Epithelial cell of prostate (primary cell): ENCODE measurements at places on chromosomes 11 and 22.

DNA sequence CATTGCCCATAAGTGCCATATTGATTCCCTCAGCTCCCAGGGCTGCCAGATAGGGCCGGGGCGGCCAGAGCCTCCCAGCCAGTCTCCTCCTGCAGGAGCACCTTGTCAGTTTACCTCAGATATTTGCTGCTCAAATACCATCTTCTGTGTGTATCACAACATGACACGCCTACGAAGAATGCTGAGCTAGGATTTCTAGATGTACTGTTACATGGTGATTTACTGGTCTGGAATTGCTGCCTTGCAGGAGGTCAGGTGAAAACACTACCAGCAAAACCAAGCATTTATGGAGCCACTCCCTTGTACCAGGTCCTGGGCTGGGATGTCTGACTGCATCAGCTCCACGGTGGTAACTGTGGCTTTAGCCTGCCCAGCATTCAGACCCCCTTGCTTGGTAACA, 11.8 kb downstream of the MICAL3 start:
- peak; percentile 72 for DNase-seq

- no peak for DNase-seq
These were observed 10.9 kb upstream of the GRK2 start for GRCh38 chr11:67255353-67255752.

- DNase-seq = no peak
These were observed 68.4 kb downstream of the TCF20 start for GRCh38 chr22:42202048-42202447.

GRCh38 chr22:44862981-44863860, 110.8 kb downstream of the ARHGAP8 start:
- DNase-seq = no peak

DNA sequence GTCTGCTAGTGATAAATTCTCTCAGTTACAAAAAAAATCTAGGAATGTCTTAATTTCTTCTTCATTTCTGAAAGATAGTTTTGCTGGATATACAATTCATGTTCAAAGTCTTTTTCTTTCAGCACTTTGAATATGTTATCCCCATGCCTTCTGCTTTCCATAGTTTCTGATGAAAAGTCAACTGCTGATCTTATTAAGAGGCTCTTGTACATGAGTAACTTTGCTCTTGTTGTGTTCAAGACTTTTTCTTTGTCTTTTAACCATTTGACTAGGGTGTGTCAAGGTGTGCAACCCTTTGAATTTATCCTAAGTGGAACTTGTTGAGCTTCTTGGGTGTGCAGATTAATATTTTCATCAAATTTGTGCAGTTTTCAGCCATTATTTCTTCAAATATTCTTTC, 22.1 kb upstream of the ACCSL start:
- no peak for DNase-seq
